ENCODE measurements at places on chromosomes 5 and 9. TPM values are rescaled to one million over a fixed set of nuclear protein-coding genes. Genes with fewer than 3 reads are reported as not detected.

GRCh38 chr5:53418826-53419658, 61.4 kb upstream of the FST start:
- DNase-seq: peak; percentile 88

GRCh38 chr5:127963931-127964330, 119.6 kb upstream of the SLC12A2 start:
- no peak for DNase-seq

DNA sequence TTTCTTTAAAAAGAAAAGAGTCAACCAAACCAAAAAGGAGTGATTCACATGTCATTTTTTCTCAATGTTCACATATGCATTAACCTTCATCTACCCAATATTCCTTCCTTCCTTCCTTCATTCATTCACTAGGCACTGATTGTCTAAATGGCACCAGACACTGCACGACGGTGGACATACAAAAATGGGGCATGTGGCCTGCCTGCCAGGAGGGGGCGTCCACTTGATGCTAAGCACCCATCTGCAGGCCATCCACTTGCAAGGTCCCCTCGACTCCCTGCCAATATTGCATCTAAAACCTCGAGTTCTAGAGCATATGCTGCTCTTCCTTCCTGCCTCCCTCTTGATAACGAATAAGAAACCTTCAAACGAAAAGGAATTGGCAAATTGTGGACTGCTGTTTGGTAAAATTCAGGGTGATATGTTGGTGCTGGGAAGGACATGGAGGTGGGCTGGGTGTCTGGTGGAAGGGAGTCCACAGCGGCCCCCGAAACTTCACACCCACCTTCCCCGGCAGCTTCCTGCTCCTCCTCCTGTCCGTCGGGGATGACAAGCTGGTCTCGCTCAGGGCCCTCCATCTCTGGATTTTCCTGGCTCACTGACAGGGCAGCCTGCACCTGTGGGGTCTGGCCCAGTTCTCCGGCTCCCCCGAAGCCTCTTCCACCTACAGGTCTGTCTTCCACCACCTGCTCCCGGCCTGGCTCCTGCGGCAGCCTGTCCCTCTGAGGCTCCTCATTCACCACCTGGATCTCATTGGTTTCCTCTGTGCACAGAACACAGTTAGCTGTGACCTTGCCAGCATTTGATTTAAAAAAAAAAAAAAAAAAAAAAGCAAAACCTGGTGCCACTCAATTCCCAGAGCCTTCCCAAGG, 64.3 kb downstream of the GOLM1 start:
- DNase-seq: peak; percentile 49

- no peak for DNase-seq
Measured at GRCh38 chr5:154437281-154437965, 8.4 kb upstream of the SAP30L start.

GRCh38 chr5:171783051-171783450, 2.6 kb upstream of the SMIM23 start:
- no peak for DNase-seq

GRCh38 chr5:157475432-157475831, 15.4 kb downstream of the NIPAL4 start:
- no peak for DNase-seq

DNA sequence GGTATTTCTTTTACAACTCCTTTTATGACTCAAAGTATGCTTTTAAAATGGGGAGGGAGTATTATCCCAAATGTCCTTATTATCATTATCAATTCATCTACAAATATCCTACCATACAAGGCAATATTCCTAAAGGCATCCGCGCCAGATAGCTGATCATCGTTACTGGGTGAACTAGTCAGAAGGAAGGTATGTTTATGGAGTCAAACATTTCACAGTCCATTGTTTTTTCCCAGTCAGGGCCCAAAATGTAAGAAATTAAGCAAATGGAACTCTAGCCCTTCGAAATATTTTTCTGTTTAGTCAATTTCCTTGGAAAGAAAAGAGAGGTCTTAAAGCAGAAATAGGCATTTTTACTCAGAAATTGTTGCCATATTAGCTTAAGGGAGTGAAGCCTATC, 188.5 kb upstream of the CCNG1 start:
- DNase-seq: no peak

DNA sequence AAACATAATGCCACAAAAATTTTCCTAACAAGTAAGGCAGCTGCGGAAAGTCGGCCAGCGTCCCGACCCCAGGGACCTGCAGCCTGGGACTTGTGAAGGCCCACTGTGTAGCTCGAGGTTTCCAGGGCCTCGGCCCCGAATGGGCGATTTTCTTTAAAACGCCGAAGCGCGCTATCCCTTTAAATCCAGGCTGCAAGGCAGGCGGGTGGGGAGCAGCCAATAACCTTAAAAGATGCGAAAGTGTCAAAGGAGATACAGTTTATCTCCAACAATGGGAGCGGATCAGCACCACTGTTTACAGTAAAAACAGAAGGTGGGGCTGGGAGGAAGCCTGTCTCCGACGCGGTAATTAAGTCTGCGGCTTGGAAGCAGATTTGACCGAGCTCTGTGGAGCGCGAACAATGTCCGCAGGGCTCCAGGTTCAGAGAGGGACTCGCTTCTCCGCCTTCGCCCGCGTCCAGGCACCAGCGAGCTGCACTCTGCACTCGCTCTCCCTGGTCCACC, 1.7 kb upstream of the ZSWIM6 start:
- DNase-seq: peak; percentile 61

- DNase-seq: no peak
Measured at GRCh38 chr9:18665947-18666346, 192.0 kb downstream of the ADAMTSL1 start.

DNA sequence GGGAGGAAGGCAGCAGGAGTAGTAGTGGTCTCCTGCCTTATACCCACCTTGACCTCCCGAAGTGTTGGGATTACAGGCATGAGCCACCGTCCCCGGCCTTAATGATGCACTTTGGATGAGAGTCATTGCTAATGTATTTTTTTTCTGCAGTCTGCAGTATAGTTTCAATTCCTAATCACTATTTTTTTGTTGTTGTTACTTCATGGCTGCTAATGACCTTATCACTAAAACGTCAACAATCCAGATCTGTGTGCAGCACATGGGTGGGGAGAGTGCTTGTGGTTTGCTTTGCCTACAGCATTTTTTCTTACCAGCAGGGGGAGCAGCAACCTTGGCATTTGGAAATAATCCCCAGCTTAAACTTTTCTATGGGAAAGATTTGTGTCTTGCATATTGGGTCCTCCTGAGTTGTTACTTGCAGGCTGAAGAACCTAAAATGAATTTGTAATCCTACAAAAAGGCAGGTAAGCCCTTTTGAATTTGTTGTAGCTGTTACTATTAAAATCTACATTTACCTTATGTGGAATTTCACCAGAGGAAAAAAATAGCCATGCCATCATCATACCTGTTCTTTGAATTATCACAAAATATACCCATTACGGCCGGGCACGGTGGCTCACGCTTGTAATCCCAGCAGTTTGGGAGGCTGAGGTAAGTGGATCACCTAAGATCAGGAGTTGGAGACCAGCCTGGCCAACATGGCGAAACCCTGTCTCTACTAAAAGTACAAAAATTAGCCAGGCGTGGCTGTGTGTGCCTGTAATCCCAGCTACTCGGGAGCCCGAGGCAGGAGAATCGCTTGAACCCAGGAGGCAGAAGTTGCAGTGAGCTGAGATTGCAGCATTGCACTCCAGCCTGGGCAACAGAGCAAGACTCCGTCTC, 6.3 kb upstream of the MED7 start:
- DNase-seq: peak; percentile 67

- no peak for DNase-seq
Measured at GRCh38 chr9:114287001-114287762, 35.7 kb upstream of the ORM1 start.

GRCh38 chr5:64865662-64866061, 96.9 kb downstream of the CWC27 start:
- no peak for DNase-seq

DNA sequence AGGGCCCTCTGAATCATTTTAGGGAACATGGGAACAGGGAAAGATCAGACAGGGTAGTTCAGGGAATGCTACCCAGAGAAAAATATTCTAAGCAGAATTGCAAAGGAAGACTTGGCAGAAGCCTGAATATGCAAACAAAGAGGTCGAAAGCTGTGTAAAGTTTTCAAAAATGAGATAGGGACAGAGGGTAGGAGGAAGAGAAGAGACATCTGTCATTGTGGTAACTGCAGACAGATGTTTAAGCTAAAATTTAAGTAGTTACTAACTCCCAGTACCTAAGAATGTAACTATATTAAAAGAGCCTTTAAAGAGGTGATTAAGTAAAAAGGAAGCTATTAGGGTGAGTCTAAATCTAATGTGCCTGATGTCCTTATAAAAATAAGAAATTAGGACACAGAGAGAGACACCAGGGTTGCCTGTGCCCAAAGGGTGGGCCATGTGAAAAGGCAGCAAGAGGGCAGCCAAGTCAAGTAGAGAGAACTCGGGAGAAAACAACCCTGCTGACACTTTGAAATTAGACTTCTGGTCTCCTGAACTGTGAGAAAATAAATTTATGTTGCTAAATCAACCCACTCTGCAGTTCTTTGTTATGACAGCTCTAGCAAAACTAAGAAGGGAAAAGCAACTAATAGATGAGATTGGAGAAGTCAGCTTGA, 1647.4 kb upstream of the C9orf72 start:
- DNase-seq: no peak

GRCh38 chr5:9834871-9835770, 205.0 kb upstream of the TAS2R1 start:
- peak; percentile 14 for DNase-seq

Gene BSPRY
- total RNA-seq: not detected

Gene PCDHGB6
- total RNA-seq: 0.33 TPM

Gene FAF2
- total RNA-seq: 59.7 TPM

Gene WNK2
- not detected for total RNA-seq

Gene SPATA31D3
- total RNA-seq: not detected

Gene IRX4
- total RNA-seq: not detected

Gene MLANA
- total RNA-seq: not detected

Gene LECT2
- not detected for total RNA-seq

Gene PCDHB16
- 7.9 TPM for total RNA-seq

Gene PCDHA8
- total RNA-seq: not detected

Data from A172 (cell line).